ENCODE measurements at places on chromosomes 7 and 10.

DNA sequence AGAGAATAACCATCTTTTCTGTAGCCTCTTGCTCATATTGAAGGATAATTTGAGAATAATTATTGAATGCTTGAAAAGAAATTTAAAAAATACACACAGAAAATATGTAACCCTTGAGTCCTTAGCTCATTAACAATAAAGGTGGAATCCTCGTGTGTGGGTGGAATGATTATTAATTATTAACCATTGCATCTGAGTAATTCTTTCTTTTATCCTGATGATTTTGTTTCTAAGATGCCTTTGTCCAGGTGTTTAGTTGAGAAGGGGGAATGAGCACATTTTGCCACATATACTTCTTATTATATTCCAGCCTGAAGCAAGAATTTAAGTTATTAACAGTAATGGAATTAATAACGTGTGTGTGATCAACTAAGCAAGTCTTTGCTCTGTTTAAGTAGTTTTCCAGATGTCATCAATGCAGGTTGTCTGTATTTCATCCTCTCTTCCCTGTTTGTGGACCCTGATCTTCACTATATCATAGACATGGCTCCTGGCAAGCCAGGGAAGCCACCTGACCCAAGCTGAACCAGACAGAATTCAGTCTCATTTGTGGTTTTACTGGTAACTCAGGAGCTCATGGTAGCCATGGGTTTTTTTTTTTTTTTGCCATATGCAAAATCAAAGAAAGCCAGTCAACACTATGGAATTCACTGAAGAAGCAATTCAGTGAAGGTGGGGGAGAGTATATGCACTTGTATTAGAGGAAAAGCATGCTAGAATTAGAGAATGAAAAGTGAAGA lies 144.3 kb downstream of the KIF20B start:
- no peak for DNase-seq

- DNase-seq: no peak
Observed at GRCh38 chr7:36651404-36651803, 72.9 kb downstream of the AOAH start.

GRCh38 chr7:110336423-110336822 lies 754.5 kb upstream of the LRRN3 start:
- DNase-seq: no peak

- DNase-seq: no peak
Observed at GRCh38 chr7:18189500-18190126, 162.0 kb upstream of the PRPS1L1 start.

DNA sequence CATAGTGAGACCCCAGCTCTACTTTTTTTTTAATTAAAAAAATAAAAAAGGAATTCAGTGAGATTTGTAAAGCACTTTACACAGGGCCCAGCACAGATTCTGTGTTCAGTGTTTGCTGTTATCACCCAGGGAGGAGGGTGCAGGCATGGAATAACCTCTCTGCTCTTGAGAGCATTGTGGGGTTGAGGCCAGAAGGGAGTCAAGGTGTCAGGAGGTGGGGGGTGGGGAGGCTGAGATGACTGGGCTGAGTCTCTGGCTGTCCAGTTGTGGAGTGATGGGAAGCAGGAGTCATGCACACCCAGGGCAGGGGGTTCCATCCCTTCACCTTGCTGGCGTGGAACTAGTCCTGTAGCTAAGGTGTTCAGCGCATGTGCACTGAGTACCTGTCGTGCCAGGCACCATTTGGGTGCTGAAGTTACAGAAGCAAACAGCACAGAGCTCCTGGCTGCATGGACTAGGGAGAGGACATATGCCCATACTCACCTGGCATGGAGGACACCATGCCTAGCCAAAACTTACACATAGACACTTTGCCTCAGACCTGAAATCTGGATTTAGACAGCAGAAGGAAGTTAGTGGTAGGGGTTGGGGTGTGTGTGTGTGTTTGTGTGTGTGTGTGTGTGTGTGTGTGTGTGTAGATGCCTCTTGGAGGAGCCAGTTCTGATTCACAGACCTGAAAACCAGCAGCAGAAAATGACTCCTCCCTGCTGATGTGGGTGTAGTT lies 69.2 kb upstream of the LRRC4 start:
- no peak for DNase-seq

DNA sequence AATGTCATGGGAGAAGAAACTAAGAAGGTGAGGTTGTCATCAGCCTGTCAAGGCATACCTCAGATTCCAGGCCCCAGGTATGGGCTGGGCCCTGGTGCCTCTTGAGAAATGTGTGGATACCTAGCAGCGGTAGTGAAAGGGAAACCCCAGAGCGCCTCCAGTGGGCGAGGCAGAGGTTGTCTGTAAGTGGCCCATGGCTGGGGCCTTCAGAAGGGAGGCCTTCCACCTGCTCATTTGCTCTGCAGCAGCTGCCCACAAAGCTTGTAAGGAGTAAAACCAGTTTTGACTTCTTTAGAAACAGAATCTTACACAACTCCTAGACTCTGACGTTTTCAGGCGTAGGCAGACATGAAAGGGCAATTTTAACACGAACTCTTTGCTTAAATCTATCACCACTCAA lies 509.9 kb downstream of the PARD3 start:
- DNase-seq: no peak

DNA sequence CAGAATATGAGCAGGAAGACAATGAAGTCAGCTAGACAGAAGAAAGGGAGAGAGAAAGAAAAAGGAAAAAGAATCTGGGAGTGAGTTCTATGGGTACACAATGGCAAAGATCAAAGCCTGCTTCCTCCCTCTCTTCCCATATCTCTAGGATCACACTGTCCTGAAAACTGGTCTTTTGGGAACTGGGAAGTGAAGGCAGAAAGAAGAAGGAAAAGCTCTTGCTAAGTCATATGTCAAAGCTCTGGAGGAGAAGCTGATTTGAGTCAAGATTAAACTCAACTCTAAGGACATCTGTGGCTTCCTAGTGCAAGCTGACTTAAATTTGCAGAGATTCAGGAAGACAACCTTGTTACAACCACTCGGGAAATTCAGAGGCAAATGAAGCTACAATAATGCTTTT lies 147.5 kb downstream of the DOCK4 start:
- DNase-seq: no peak

- no peak for DNase-seq
Observed at GRCh38 chr10:18501629-18502028, 149.8 kb downstream of the NSUN6 start.

DNA sequence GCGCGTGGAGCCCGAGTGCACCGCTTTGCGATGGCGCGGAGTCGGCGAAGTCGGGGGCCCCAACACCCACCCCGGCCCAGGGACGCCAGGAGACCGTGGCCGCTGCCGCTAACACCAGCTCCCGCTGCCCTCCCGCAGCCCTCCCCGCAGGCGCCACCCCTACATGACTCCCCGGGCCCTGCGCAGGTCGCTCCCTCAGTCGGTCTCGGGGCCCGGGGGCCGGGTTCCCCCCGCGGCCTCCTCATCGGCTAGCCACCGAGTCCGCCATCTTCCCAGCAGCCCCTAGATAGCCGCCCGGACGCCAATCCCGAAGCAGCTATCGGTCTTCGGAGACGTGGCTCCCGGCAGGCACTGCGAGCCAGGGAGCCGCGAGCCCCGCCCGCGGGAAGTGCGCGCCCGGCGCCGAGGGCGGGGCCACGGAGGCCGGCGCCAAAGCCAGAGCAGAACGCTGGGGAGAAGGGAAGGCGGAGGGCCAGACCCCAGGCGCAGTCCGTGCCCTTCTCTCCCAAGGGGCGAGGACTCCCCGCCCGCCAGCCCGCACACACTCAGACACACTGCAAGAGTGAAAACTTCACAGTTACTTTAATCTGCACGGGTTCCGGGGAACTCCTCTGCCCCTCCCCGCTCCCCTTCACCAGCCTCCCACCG lies at the start of gene FASTK:
FASTK (minus strand) TSS at position 288 of the 648 bp plus-strand sequence; CDS start at position 245, 43 bp downstream.
- no peak for DNase-seq

DNA sequence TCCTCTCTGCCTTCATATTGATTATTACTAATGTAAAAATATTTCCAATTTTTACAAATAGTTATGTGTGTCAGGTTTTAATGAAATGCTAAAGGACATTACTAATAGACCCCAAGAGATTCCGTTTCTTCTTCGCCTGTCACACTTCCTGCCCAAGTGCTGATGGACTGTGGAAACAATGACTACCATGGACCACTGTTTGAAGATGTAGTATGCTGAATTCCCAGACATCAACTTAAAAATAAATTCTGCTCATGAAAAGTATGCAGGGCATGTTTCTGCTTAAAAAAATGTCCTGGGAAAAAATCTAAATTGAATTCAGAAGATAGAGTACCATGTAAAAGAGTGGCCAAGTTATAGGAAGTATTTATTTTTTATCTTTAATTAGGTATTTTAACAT lies 52.1 kb downstream of the ST7 start:
- DNase-seq: no peak

- DNase-seq: no peak
Observed at GRCh38 chr7:138773817-138774216, 24.0 kb upstream of the TMEM213 start.

DNA sequence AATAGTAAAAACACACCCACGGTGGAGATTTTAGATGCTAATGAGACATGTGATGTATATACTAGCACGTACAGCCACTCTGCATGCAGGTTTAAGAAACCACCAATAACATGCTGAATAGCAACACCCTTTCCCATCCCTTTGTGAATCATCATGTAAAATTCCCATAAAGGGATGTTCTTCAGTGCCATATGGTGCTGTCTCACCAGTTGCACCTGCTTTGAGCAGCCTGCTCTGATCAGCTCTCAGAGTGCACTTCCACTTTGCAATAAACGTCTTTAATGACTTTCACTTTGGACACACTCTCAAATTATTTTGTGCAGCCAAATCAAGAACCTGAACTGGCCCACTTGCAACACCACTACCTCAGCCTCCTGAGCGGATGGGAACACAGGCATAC lies 615.0 kb downstream of the ANKRD7 start:
- no peak for DNase-seq

- no peak for DNase-seq
Observed at GRCh38 chr10:100969187-100970075, at the start of gene SEMA4G. Gene SEMA4G (plus strand): TSS chr10:100969504. CDS start chr10:100972913, 3,409 bp downstream.

DNA sequence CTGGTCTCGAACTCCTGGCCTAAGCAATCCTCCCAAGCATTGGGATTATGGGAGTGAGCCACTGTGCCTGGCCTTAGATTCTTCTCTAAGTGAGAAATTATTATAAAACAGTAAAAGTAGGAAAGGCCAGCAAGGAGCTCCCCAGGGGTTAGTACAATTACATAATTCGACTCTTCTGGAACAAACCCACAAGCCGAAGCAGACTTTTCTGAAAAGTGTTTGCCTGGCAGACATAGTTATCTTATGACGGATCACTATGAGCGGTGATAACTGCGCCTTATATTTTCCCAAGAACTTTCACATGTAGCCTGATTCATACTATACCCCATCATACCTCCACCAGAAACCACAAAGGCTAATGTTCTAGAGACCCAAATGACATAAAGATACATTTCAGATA lies 30.2 kb upstream of the SH3PXD2A start:
- no peak for DNase-seq

GRCh38 chr10:77436257-77436975 lies 201.2 kb downstream of the KCNMA1 start:
- no peak for DNase-seq

- no peak for DNase-seq
Observed at GRCh38 chr10:104002911-104003310, 36.0 kb downstream of the SLK start.

DNA sequence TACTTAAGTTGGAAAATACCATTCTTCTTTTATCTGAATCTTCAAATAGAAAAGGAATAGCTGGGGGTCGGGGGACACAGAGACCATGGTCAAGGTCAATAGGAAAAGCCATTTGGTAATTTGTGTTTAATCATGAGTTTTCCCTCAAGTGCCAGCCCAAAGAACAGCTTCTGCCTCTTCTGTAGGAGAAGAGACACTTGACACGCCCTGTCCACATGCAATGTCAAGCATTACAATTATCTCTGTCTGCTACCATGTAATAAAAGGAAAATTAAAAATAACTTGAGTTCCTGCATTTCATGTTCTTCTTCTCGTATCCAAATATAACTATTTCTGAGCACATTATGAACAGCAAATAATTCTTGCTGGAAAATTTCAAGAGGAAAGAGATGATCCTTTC lies 241.7 kb downstream of the IPMK start:
- no peak for DNase-seq

DNA sequence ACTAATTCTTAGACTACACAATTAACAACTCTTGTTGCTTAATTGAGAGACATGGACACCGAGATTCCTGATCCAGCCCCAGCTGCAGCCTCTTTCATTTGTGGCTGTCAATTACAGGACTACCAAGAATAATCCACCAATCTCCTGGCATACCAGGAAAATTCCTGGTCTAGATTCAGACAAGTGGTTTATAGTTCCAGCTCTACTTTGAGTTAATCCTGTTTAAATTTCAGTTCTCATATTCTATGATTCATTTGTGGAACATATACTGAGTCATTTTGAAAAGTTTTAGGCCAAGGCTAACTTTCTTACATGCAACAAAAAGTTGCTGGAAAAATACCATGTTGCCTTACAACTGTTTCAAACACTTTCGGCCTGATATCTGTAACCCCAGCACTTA lies 253.5 kb downstream of the MAGI2 start:
- DNase-seq: no peak

DNA sequence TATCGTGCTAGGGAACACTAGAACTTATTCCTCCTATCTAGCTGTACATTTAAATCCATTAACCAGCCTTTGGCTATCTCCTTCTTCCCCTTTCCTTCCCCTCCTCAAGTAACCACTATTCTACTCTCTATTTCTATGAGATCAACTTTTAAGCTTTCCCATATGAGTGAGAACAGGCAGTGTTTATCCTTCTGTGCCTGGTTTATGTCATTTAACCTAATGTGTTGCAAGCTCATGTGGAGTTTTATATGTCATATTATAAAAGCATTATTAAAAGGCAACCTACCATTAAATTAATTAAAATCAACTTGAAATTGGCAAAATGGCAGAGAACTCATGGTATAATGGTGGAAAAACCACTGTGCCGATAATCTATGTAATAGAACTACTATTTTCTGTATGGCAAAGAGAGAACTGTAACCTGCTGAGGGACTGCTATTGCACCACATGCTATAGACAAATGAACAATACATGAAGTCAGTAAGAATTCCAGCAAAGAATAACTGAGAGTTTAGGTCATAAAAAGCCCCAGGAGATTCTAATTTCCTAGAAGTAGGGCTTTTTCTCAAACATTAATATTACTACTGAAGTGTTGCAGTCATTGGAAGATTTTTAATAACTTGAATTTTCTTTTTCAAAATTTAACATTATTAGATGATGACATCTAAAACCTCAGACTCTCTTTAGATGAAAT lies 81.8 kb downstream of the LRRN3 start:
- DNase-seq: no peak

DNA sequence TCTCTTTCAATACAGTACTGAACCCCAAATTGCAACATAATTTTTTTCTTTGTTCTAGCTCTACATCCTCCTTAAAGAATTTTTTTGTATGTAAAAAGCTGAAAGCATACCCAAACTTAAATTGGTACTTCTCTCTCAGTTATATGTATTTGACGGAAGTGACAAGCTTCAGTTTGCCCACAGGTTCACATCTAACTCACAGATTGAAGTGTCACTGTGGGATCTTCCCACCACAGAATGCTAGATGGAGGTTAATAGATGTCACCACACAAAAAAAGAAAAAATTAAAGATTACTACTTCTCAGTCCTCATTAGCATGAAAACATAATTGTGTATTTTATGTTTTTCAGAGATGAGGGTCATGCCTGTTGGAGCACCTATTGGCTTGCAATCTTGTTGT lies 150.9 kb upstream of the GHITM start:
- no peak for DNase-seq
